Activated effector memory CD4-positive, alpha-beta T cell treated with anti-CD3 and anti-CD28 coated beads, Interleukin-2, amount 50 U/mL, for 16 hours (primary cell): ENCODE measurements at places on chromosomes 12 and 14.

- no peak for DNase-seq
Measured at GRCh38 chr14:99459481-99460100, 21.1 kb downstream of the SETD3 start.

DNA sequence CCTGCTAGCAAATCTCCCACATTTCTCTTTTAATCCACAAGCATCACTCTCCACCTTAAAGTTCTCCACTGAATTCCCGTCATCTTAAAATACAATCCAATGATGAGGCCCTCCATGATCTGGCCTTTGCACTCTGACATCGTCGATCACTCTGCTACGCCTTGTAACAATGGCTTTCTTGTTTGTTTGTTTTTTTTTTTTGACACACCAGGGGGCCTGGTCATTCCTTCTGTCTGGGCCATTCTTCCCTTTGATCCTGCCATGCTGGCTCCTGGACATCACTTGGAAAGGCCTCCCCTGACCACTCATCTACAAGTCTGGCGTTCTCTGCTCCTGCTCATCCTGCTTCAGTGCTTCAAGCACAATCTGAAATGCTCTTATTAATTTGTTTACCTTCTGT is 233.5 kb downstream of the PPM1H start:
- DNase-seq, result no peak

DNA sequence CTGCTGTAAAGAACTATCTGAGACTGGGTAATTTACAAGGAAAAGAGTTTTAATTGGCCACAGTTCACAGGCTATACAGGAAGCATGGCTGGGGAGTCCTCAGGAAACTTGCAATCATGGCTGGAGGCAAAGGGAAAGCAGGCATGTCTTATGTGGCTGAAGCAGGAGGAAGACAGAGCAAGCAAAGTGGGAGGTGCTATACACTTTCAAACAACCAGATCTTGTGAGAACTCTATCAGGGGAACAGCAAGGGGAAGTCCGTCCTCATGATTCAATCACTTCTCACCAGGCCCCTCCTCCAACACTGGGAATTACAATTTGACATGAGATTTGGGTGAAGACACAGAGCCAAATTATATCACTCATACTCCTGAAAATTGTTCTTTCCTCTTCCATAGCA is 109.5 kb upstream of the PKP2 start:
- no peak for DNase-seq

GRCh38 chr12:51961834-51962233 is 10.3 kb downstream of the ACVR1B start:
- no peak for DNase-seq

- DNase-seq, result no peak
Measured at GRCh38 chr14:90644882-90645281, 171.3 kb downstream of the TTC7B start.

GRCh38 chr12:105417732-105418131 is 87.2 kb downstream of the C12orf75 start:
- DNase-seq, result no peak

- no peak for DNase-seq
Measured at GRCh38 chr12:51726161-51726560, 122.4 kb downstream of the FIGNL2 start.

DNA sequence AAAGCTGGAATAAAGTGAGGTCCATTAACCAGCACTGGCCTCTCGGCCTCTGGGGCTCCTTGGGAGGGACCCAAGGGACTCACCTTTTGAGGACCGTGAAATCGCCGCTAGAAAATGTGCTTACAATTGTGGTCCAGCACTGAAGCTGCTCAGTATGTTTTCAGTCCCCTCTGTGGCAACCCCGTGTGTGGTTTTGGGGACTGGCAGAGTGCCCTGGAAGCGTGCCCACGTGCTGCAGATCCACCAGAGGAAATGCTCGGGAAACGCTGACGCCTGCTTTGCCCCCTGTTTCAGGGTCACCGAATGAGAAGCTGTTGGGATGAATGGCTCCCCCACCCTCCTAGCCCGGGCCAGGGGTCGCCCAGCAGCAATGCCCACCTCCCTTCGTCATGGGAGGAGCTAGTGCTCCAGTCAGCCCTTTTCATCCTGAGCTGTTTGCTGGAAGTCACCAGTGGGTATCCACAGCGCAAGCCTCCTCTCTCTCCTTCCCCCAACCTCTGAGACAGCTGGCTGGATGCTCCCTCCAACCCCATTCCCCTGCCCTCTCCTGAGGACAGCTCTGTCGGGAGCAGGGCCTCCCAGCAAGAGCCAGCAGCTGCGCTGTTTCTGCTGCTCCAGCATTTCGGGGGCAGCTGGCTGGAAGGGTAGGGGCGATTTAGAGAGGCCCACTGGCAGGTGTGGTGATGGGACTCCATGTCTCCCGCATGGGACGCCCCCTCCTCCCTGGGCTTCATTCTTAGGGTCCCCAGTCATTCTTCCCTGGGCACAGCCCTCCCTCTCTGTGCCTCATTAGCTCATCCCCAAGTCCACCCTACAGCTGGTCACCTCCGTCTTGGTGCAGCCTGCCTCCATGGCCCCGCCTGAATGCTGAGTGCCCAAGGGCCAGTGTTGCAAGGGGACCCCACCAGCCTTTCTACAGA is 33.2 kb upstream of the PPP1R13B start:
- DNase-seq, result no peak

GRCh38 chr12:86249851-86250250 is 6.3 kb downstream of the MGAT4C start:
- no peak for DNase-seq

- DNase-seq, result no peak
Measured at GRCh38 chr14:64831419-64831818, 48.3 kb downstream of the SPTB start.

DNA sequence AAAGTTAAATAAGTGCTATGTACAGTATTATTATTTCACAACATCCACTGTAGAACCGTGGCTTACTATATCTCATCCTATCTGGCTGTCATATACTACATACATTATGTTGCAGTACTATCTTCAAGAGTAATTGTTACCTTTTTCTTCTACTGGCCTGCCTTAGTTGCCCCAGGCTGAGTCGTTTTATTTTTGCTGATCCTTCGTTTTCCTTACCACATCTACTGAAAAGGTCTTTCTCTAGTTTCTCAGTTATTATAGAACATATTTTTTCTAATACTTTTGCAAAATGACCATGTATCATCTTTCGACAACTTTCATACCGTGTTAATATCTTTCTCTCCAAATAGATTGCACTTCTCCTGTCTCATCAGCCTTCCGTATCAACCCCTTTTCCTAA is 523.1 kb downstream of the SOX5 start:
- DNase-seq, result no peak

DNA sequence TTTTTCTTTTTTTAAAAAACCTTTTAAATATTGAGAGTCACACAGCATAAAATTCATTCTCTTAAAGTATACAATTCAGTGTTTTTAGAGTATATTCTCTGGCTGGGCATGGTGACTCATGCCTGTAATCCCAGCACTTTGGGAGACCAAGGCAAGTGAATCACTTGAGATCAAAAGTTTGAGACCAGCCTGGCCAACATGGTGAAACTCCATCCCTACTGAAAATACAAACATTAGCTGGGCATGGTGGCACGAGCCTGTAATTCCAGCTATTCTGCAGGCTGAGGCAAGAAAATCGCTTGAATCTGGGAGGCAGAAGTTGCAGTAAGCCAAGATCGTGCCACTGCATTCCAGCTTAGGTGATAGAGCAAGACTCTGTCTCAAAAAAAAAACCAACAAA is 68.4 kb upstream of the BCAT1 start:
- no peak for DNase-seq

GRCh38 chr14:22200977-22201605 is 387.9 kb downstream of the DAD1 start:
- DNase-seq, result no peak

DNA sequence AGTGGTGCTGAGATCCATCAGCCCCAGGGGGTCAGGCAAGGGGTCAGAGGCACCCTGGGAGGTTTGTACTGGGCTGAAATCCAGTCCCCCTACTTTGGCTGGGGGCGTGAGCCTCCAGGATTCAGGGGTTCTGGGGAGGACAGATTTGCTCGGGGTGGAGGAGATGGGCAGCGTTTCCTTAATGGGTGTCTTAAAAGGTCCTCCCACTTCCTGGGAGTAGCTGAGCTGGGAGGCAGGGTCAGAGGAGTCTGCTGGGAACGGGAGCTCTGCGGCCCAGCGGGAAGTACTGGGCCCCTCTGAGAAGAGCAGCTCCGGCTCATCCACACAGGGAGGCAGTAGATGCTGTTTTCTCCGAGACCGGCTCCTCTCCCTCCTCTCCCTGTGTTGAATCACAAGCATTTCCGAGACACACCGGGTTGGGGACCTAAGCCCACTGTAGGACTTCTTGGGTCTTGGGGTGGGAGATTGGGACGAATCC is 2.1 kb upstream of the TEX52 start:
- no peak for DNase-seq

GRCh38 chr14:75979071-75979571 is 2.7 kb downstream of the TGFB3 start:
- DNase-seq, result no peak

DNA sequence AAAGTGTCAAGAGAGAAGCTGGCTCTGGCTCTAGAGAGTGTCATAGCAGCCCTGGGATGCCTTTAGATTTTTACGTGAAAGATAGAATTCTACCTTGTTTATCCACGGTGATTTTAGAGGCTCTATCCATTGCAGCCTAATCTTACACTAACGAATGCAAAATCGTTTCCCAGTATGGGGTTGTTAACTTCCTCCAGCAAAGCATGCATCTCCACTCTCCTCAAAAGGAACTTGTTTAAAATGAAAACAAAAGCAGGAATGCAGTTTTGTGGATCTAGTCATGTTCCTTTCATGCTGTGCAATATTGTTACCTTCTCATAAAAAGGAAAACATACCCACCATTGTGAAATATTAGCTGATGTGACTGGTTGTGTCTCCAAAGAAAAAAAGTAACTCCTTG is 88.4 kb downstream of the ANO2 start:
- no peak for DNase-seq

DNA sequence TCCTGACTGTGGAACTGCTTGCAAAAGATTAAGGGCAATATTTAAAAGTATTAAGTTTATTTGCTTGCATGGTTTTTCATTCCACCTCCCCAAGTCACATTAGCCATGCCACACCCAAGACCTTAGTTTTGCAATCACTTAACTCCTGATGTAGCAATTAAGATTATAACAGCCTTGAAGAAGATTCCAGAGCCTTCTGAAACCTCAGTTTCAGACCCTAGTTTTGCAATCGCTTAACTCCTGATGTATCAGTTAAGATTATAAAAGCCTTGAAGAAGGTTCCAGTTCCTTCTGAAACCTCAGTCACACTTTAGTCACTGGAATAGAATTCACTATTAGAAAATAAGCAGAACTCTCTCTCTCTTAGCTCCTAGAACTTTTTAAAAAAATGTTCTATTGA is 42.7 kb upstream of the DCN start:
- DNase-seq, result no peak

- peak; percentile 70 for DNase-seq
Measured at GRCh38 chr12:53200458-53201176, 6.4 kb downstream of the ITGB7 start.

- DNase-seq, result no peak
Measured at GRCh38 chr12:118271770-118272417, 100.8 kb downstream of the TAOK3 start.

DNA sequence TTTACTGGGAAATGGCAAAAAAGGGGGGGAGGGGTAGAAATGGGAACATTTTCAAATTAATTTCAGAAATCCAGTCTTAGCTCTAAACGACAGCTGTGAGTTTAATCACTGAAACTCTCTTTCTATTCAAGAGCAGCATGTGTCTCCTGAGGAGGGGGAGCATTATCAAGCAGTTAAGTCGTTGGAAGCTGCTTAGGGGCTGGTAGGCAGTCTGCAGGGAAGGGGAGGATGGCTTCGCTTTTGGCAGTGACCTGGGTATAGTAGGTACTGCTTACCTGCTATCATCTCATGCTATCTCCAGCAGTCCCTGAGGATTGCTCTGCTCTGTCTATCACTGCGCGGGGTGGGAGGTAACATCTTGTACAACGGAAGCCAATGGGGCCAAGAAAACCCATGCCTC is 567.4 kb downstream of the NRXN3 start:
- DNase-seq, result no peak

DNA sequence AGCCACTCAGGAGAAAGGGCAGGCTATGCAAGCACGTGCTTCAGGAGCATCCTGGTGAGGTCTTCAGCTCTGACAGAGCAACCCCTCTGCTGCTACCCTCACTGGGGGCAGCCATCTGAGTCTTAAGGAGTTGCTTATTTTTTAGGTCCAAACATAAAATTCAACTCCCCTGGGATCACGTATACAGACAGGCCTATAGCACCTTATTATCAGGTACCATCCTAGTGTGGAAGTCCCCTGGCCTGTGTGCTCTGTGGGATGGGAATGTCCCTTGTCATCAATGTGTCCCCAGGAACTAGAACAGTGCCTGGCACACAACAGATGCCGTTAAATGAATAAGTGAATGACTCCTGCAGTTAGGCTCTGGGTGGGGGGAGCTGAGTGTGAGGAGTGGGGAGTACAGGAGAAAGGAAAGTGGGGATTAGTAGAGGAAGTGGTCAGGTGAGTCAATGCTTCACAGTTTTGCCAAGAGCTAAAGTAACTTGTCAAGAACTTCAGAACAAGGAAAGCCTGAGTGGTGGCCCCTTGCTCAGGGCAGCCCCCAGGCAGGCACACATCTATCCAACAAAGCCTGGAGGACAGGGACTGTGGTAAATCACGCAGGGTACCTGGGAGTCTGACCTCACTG is 33.5 kb downstream of the DAD1 start:
- DNase-seq, result peak; percentile 88

GRCh38 chr12:52789637-52790426 is 6.1 kb downstream of the KRT3 start:
- peak; percentile 57 for DNase-seq

GRCh38 chr12:1291601-1292332 is 300.7 kb downstream of the ERC1 start:
- no peak for DNase-seq

DNA sequence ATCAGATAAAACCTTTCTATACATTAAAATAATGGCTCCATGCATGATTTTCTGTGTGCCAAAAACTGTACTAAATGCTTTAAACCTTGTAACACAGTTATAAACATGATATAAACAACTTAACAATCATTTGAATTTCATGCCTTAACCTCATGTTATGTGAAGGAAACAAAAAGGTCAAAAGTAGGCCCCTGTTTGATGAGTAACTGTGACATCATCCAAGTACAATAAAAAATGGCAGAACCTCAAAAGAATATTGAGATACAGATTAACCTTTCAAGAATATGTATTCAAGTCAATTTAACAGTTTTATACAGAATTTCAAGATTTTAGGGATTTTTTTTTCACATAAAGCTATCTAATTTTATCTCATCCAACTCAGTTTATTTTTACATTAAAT is 310.7 kb upstream of the DCN start:
- DNase-seq, result no peak

GRCh38 chr12:123931686-123932321 is 40.8 kb downstream of the CCDC92 start:
- DNase-seq, result peak; percentile 69
